ENCODE measurements at places on chromosomes 2 and 18.

- no peak for DNase-seq
Observed at GRCh38 chr2:27622921-27623384, 5.9 kb downstream of the CCDC121 start.

GRCh38 chr2:105671156-105671555 lies 73.6 kb upstream of the NCK2 start:
- no peak for DNase-seq

- no peak for DNase-seq
Observed at GRCh38 chr2:238854699-238855229, 6.9 kb downstream of the TWIST2 start.

DNA sequence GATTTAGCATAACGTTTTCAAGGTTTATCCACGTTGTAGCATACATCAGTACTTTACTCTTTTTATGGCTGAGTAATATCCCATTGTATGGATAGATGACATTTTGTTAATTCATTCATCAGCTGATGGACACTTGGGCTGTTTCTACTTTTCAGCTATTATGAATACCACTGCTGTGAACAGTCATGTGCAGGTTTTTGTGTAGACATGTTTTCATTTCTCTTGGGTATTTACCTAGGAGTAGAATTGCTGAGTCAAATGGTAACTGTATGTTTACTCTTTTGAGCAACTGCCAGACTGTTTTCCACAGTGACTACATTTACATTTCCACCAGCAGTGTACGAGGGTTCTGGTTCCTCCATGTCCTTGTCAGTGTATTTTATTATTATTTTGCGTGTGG lies 33.9 kb downstream of the COX7A2L start:
- no peak for DNase-seq
